AG09309 (cell line): ENCODE measurements at places on chromosomes 6 and 20.

DNA sequence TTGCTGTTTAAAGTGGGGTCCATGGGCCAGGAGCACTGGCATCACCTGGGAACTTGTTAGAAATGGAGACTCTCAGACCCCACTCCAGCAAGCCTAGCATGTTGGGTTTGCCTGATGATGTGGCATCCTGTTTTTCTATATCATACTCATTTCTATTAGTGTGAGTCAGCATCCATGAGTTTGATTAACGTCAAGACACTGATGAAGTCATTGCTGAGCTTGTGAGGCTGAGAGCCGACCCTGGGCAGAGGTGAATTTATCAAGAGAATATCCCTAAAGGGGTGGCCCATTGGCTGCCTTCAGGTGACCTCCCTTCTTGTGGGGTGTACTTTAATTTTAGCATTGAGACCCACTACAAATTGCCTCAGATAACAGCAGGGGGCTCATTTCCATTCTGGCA is 43.4 kb upstream of the RNF144B start:
- DNase-seq = no peak

DNA sequence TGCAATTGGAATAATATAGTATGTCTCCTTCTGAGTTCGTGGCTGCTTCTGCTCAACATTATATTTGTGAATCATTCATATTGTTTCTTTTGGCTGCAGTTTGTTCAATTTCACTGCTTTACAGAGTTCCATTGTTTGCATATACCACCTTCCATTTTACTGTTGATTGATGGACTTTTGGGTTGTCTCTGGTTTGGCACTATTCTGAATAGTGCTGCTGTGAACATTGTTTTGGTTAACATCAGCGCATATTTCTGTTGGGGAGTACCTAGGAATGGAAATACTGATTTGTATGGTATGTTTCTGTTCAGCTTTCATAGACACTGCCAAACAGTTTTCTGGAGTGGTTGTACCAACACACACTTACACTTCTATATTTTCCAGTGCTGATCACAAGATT is 46.9 kb downstream of the UST start:
- no peak for DNase-seq

GRCh38 chr20:710780-711450 is 35.3 kb upstream of the SCRT2 start:
- DNase-seq = no peak

DNA sequence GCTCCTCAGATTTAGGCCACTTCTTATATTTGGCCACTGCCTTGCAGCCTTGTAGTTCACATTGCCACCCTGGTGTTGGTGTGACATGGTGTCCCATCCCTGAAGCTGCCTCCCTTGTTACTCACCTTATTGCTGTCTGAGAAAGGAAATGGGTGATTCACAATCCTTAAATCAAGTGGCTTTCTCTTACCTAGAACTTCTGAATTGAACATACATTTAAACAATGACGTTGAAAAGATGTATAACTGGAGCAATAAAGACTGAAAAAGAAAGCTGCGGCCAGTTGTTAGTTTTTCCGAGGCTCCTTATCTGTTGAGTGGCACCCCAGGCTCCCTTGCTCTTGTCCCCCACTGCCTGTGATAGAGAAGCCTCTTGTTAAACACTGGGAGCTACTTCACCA is 28.8 kb upstream of the GNRH2 start:
- no peak for DNase-seq

- DNase-seq = no peak
Observed at GRCh38 chr6:139265512-139266190, 26.1 kb downstream of the TXLNB start.
